ENCODE measurements at places on chromosomes 1 and 21.
A peak's percentile ranks its signal among the peaks of the same experiment; 100 is the strongest.

DNA sequence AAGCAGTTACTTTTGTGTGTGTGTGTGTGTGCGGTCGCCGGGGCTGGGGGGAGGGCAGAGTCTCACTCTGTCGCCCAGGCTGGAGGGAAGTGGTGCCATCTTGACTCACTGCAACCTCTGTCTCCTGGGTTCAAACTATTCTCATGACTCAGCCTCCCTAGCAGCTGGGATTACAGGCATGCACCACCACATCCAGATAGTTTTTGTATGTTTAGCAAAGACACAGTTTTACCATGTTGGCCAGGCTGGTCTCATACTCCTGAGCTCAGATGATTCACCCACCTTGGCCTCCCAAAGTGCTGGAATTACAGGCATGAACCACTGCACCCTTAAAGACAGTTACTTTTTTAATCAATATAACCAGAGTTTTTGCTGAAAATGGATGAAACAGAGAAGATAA lies 207.0 kb downstream of the PTPRC start:
- DNase-seq: no peak

- peak; percentile 14 for DNase-seq
Measured at GRCh38 chr1:87449348-87449963, 120.8 kb downstream of the LMO4 start.

DNA sequence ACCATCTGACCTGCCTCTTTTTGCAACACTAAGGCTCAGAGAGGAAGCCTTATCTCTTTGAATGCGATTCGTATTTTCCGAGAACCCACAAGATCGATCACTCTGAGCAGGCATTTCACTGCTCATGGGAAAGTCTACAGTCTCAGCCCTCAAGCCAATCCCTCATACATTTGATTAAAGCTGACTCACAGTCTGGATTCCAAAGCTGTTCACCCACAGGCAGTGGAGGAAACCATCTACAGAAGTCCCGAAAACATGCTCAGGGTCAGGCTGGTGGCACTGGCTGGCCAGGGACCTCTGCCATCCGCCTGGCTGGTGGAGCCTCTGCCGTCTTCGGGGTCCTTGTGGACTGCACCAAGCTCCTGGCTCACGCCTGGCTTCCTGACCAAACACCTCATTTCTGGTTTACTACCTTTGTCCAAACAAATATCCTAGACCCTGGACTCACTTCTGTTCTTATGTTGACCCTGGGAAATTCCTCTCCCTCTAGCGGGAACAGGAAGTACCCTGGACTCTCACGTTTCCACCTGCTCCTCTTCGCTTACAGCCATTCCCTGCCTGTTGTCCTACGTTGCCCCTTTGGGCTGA lies 650.0 kb downstream of the SMYD3 start:
- no peak for DNase-seq

GRCh38 chr1:197620714-197621163 lies 154.5 kb downstream of the DENND1B start:
- no peak for DNase-seq

GRCh38 chr1:247517795-247518612 lies 18.2 kb downstream of the OR2C3 start:
- no peak for DNase-seq

DNA sequence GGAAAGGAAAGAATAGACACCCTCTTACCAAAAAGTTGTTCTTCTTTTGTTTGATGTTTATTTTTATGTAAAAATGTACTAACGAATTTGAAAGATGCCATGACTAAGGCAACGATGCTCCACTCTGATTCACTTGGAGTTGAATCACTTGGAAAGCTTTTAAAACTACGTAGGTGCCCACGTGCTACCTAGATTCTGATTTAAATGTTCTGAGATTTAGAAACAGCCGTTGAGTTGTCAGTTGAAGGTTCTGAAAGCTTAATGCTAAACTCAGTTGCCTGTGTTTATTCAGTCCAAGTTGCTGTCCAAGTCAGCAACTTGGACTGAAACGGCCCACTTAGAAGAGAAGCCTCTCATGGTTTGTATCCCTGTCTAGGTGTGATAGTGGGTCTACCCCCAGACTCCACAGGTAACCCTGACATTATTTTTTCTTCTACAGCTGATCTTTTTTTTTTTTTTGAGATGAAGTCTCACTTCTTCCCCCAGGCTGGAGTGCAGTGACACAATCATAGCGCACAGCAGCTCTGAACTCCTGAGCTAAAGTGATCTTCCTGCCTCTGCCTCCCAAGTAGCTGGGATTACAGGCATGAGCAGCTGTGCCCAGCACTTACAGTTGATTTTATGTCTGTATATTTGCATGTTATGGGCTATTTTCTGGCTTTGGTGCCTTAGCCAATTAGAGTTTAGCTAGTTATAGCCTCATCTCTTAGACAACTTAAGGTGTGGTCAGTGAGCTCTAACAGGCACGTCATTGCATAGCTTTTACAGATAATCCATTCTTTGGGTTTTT lies 1.4 kb upstream of the VAMP4 start:
- DNase-seq: no peak

GRCh38 chr1:216325336-216325735 lies 97.9 kb downstream of the USH2A start:
- DNase-seq: no peak

GRCh38 chr1:230173187-230173975 lies 106.3 kb downstream of the GALNT2 start:
- no peak for DNase-seq

- DNase-seq: no peak
Measured at GRCh38 chr1:60066001-60066400, 7.6 kb downstream of the C1orf87 start.

DNA sequence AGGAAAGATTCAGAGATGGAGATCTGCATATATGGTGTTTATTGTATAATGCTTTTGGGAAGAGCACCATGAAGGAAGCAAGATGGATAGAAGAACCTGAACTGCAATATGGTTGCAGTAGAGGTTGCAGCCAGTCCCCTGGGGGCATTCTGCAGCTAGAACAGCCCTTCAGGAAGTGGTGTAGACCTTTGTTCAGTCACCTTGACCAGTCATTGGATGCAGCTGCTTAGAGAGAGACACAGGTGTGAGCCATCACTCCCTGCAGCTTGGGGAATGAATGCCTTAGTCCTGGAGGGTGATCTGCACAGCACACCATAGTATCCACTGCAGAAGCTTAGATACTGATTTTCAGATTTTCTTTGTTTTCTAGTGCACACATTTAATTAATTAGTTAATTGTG lies 42.3 kb downstream of the NEK7 start:
- DNase-seq: no peak

GRCh38 chr1:37822906-37823815 lies 15.2 kb upstream of the YRDC start:
- no peak for DNase-seq

- DNase-seq: no peak
Measured at GRCh38 chr1:176193663-176194062, 13.4 kb downstream of the COP1 start.

DNA sequence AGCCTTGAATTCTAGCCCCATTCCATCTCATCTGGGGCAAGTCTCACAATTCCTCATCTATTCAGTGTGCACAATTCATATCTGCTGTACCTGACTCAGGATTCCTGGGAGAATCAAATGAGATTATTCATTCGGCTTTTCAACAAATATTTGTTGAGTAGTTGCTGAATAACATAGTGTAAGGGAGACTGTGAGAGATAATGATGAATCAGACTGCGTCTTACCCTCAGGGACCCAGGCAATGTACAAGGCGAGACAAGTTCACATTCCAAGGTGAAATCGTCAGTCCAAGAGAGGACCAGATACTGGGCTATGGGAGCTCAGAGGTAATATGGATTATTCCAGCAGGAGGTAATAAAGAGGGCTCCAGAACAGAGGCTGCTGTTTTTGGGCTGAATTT lies 67.8 kb upstream of the SMYD2 start:
- DNase-seq: no peak

GRCh38 chr1:223421676-223422075 lies 28.5 kb downstream of the CCDC185 start:
- DNase-seq: no peak

DNA sequence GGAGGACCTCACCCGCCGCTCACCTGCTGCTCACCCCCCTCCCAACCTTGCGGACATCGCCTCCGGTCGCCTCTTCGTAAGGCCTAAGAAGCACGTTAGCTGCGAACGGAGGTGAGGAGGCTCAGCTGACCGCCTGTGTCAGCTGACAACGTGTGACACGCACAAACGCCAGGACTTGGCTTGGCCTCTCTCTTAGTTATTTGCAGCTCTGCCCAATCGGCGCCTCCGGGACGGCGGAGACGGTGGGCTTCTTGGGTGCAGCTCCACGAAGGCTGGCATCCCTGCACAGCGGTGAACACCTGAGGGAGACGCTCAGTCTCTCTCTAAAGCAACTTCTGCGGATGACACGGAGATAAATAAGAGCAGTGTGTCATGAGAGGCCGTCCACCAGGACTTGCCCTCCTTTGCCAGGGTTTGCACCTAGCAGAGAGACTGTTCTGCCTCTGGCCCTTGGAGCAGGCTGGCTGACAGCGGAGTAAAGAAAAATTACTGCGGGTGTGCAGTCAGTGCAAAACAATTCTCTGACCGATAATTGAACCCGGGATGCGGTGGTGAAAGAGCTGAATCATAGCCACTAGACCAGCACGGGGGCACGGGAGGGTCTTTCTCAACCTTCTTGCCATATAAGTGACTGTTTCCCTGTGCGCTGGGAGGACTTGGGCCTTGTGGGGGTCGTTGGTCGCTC lies 318.9 kb downstream of the FAM72C start:
- DNase-seq: no peak

DNA sequence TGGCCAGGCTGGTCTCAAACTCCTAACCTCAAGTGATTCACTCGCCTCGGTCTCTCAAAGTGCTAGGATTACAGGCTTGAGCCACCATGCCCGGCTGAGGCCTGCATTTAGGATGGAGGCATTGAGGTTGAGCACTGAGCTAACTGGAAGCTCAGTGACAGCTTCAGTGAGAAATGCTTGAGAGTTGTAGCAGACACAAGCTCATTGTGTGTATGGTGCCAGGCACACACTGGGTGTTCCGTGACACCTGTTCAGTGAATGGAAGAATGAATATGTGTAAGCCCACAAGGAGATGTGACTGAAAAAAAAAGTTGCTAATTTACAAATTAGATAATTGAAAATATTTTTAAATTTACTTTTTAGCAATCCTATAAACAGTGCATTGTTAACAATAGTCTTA lies 21.8 kb downstream of the LURAP1 start:
- DNase-seq: no peak

DNA sequence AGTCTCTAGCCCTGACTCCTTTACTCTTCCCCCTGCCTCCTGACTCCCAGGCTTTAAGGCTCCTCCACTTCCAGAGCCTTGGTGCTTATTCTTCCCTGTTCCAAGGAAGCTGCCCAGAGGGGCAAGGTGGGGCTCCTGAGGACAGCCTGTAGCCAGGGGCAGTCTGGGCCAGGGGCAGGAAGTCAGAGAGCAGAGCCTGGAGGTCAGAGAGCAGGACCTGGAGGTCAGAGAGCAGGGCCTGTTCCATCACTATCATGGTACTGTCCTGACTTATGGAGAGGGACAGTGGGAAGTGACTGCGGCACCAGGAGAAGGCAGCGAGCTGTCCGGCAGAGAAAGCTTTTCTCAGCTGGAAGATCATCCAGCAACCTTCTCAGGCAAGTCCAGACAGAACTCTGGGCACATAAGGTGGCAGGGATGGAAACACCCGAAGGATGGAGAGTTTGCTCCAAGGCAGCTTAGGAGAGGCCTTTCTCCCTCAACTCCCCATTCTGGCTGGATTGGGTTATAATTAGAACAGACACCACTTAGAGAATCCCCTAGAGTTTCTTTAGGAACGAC lies 25.0 kb downstream of the PLXNA2 start:
- no peak for DNase-seq

- DNase-seq: no peak
Measured at GRCh38 chr1:160018900-160019299, 12.9 kb downstream of the PIGM start.

DNA sequence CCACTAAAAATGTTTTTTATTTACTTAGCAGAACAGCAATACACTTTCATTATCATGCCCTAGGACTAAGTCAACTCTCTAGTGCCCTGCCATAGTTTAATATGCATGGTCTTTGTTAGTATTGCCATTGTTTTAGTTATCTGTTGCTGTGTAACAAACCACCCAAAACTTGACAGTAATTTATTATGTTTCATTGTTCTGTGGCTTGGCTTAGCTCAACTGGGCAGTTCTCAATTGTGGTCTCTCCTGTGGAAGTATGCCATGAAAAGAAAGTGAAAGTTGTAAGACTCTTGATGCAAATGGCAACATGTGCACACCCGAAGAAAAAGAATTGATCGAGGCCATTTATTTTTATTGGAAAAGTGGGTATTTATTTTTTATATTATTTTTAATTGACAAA lies 206.3 kb upstream of the KCTD3 start:
- no peak for DNase-seq

- no peak for DNase-seq
Measured at GRCh38 chr21:26766826-26767325, 78.3 kb downstream of the ADAMTS1 start.

GRCh38 chr1:13825033-13825432 lies 125.0 kb downstream of the PRDM2 start:
- no peak for DNase-seq

- DNase-seq: no peak
Measured at GRCh38 chr1:10789803-10790702, 6.4 kb downstream of the CASZ1 start.

DNA sequence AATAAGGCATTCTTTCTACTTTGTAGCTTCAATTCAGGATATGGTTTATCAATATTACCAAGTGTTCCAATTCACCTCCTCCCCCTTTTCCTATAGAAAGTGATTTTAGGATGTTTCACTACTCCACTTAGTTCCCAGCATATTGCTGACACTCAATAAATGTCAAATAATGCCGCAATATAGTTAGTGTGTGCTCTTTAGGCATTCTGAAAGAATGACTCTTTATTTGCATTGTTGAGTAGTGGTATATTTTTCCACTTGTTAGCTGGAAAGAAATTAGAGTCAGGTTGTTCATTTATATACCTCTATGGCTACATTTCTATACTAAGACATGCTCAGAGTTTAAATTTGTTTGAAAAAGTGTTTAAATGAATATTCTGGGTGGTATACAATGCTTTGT lies 154.6 kb upstream of the C1orf105 start:
- no peak for DNase-seq

- DNase-seq: no peak
Measured at GRCh38 chr1:80624682-80625081, 1176.1 kb upstream of the ADGRL2 start.

GRCh38 chr1:29960876-29961275 lies 724.6 kb downstream of the PTPRU start:
- no peak for DNase-seq

DNA sequence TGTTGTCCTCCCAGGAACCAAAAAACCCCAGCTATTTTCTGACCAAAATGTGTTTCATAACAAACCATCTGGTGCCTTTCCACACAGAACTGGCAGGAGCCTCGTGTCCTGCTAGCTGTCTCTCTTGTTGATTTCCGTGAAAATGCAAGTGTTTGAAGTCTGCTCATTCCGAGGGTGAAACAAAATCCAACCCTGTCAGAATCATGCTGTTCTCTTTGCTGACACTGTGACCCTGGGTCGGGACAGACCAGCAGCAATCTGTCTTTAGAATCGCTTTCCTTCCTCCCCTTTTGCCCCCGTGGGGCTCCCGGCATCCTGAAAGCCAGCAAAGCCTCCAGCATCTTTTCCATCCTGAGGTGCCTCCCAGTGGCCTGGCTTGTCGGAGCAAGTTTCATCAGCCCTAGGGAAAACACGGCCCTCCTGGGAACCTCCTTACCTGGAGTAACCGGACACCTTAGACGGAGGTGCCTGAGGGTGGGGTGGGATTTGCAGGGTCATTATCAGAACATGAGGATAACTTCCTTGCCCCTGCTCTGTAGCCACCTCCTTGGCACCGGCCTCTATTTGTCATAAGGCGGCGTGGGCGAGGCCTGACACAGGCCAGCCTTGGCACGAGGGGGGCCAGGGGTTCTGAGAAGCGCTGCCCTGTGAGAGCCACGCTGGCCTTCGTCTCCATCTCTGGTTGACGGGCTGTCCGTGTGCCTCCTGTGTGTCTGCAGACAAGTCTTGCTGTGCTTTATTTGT lies 24.9 kb downstream of the LDLRAP1 start:
- DNase-seq: no peak

Measured in stimulated activated CD4-positive, alpha-beta T cell treated with anti-CD3 and anti-CD28 coated beads, Interleukin-12 subunit alpha, Interleukin-12 subunit beta, amount 100 ng/mL, for 48 hours (primary cell).